Memory B cell (primary cell): ENCODE measurements at places on chromosomes 11 and 22.

DNA sequence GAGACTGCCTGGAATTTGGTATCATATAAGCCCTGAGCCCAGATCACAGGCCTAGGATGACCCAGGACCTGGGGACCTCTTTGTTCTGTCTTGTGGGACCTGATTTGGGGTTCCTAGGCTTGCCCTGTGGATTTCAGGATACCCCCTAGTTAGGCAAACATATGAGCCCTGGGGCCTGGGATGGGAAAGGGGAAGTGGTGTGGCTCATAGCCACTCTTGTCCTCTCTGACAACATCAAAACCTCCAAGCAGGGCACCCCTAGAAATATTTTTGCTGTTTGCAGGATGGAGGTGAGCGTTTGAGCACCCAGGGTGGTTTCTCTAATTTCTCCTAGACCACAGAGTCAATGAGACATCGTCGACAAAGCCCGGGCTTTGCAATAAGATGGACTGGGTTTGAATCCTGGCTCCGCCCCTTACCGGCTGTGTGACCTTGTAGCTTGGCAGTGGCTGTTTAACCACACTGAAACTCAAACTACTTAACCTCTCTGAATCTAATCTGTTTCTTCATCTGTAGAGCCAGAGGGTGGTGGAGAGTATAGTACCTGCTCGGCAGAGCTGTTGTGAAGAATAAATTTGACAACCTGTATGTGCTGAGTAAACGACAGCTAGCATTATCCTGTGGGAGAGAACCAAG lies 5.3 kb upstream of the LRRC10B start:
- no peak for DNase-seq

- no peak for DNase-seq
Measured at GRCh38 chr11:66659763-66660162, 17.9 kb downstream of the RBM4B start.

GRCh38 chr11:112520354-112520753 lies 259.7 kb upstream of the PLET1 start:
- no peak for DNase-seq

GRCh38 chr11:115188898-115189278 lies 315.3 kb downstream of the CADM1 start:
- DNase-seq = no peak

DNA sequence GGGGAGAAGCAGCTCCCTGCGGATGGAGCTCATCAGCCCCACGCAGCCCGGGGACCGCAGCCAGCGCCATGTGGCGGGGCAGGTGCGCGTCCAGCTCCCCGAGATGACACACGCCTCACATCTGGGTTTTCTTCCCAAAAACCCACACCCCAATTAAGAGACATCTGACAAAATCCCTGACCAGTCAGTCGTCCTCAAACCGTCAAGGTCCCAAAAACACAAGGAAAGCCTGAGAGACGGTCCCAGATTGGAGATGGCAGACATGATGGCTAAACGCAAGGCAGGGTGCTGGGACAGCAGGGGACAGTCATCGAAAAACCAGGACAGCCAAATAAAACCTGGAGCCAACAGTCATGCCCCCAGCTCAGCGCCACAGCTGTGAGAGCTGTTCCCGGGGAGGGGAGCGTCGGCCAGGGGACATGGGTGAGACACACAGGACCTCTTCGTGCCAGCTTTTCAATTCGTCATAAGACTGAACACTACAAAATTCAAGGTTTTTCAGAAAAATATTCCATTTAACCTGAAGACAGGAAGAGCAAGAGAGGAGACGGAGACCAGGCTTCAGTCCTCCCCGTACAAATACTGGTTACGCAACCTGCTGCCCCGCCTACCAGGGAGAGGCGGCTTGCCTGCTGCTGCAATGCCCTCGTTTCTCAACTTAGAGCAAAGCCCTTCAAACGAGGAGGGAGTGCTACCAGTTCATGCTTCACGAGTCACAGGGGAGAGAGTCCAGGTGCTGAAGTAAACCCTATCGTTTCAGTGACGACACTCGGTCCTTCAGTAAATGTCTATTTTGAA lies 10.5 kb downstream of the TOLLIP start:
- DNase-seq = no peak

GRCh38 chr11:47995360-47995769 lies 15.0 kb downstream of the PTPRJ start:
- no peak for DNase-seq

DNA sequence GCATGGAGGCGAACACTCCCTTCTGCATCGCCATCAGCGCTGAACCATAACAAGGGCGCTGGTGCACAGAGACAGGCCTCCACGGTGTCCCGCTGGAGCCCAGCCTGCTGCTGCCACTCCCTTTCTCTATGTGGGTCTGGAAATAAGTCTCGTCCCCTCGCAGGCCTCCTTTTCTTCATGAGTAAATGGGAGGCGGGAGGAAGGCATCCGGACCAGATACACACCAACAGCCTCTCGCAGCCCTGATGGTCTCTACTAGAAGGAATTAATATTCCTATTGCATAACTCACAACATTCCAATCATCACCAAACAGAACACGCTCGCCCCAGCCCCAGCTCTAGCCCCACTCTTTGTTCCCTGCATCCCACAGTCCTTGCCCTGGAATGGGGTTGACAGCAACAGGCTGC lies 14.9 kb downstream of the RASD2 start:
- DNase-seq = no peak

GRCh38 chr11:32987851-32988250 lies 27.8 kb upstream of the DEPDC7 start:
- no peak for DNase-seq

GRCh38 chr11:35539781-35540281 lies 14.4 kb upstream of the PAMR1 start:
- no peak for DNase-seq

- no peak for DNase-seq
Measured at GRCh38 chr11:1868636-1869291, 15.9 kb downstream of the LSP1 start.

DNA sequence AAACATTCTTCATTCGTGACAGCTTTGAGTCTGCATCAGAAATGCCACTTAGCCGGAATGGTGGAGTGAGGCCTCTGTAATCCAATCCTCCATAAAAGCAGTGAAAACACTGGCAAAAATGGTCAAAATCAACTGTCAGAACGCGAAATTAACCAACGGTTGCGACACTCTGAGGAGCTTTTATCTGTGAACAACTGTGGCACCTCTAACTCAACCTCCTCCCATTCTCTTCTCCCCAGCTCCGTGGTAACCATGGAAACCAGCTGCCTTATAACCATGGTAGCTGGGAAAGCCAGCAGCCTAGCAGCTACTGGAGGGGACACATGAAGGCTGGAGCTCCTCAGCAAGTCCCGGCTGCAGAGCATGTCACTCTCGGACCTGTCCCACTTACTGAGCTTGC lies 20.3 kb downstream of the AP2A2 start:
- DNase-seq = no peak

DNA sequence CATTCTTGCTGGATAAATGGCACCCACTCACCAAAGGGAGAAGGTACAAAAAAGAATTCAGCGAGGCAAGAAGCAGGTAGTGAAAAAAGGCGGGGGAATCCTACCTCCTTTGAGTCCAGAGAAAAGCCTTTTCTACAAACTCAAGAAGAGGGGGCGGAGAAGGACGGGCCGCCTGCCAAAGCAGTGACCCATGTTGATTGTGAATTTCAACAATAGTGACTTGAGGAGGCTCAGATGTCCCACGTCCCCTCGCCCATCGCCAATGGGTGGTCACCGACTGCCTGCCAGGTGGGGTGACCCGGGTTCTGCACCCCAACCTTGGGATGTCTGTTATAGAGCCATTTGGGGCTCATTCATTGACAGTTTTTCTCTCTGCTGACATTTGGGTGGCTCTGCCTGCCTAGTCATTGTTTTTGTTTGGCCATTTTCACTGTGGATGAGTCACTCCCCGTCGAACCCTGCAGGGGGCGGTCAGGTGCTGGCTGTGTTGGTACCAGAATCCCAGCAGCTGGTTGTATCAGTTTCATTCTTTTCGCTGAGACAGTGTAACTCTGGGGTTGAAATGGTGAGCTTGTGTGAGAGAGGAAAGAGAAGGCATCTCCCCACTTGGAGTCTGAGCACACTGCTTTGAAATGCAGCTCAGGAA lies 163.4 kb upstream of the NCAM1 start:
- DNase-seq = no peak

GRCh38 chr11:79330651-79331050 lies 110.2 kb downstream of the TENM4 start:
- no peak for DNase-seq

DNA sequence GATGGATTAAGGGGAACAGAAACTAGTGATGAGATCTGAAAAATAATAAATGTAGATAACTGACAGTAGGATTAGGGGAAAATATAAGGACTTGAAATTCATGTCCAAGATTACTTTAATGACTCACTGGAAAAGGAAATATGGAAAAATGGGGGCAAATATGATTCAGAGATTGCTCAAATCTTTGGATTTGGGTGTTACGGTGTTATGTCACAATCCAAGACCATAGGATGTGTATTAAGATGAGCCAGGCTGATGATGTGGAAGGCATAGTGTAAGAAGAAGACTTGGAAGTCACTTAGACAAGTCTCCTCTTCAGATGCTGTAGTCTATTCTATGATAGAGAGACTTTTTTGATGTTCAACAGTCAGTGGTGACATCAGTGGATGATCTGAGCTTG lies 323.7 kb downstream of the LUZP2 start:
- no peak for DNase-seq

DNA sequence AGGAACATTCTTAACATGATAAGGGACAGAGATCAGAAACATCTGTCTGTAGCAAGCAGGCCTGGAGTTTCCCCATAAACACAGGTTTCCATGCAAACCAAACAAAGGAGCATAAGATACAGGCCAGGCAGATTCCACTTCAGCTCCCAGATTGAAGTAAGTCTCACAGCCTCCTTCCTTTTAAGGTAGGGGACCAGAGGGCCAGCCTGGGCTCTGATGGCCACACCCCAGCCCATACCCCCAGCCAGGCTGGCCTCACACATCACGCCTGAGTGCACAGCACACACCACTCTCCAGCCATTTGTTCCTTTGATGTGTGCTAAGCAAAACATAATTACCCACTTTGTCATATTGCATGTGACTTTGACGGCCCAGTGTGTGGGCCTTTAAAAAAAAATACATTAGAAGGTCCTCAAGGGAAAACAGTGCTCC lies 518.7 kb downstream of the NTM start:
- no peak for DNase-seq

- no peak for DNase-seq
Measured at GRCh38 chr11:110366291-110366690, 63.5 kb upstream of the FDX1 start.

GRCh38 chr11:1920128-1920908 lies 815 bp downstream of the TNNT3 start:
- DNase-seq = no peak

GRCh38 chr11:123221584-123221983 lies 26.5 kb upstream of the CLMP start:
- DNase-seq = no peak

DNA sequence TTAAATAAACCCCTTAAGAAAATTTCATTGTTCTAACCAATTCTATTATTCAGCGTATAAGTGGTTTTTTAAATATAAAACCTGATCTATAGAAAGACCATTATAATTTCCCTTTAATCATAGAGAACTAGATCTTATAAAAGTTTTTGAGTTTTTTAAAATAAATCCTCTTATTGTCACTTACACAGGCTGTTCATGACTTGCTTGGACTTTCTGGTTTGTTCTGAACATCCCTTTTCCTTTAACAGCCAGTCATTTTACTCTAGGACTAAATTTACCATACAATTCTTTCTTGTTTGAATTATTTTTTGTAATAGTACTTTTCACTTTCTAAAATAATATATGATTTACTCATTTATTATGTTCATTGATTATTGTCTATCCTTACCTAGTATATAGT lies 4.7 kb downstream of the NXPE2 start:
- DNase-seq = no peak

GRCh38 chr11:75891947-75892739 lies 77.1 kb downstream of the UVRAG start:
- DNase-seq = no peak

- no peak for DNase-seq
Measured at GRCh38 chr11:86068138-86068871, 579 bp downstream of the PICALM start.

- no peak for DNase-seq
Measured at GRCh38 chr11:84660257-84660977, 966.7 kb downstream of the DLG2 start.

DNA sequence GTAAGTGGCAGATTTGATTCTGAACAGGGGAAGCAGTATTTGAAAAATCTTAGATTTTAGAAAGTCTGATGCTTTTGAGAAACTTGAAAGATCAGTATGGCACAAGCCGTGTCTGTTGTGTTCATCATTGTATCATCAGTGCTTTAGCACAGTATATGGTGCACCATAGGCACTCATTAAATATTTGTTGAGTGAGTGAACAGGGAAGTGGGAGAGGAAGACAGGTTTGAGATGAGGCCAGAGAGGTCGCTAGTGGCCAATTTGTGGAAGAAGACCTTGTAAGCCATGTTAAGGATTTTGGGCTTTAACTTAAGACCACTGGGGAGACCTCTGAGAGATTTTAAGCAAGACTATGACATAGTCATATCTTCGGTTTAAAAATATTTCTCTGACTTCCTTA lies 12.9 kb downstream of the CHEK1 start:
- DNase-seq = no peak

GRCh38 chr22:17164392-17165024 lies 5.4 kb upstream of the HDHD5 start:
- DNase-seq = no peak

GRCh38 chr11:57311109-57311936 lies 13.4 kb downstream of the TNKS1BP1 start:
- no peak for DNase-seq

- no peak for DNase-seq
Measured at GRCh38 chr11:32586576-32587190, 3.1 kb downstream of the EIF3M start.

- no peak for DNase-seq
Measured at GRCh38 chr11:120518356-120518755, 6.8 kb downstream of the GRIK4 start.

DNA sequence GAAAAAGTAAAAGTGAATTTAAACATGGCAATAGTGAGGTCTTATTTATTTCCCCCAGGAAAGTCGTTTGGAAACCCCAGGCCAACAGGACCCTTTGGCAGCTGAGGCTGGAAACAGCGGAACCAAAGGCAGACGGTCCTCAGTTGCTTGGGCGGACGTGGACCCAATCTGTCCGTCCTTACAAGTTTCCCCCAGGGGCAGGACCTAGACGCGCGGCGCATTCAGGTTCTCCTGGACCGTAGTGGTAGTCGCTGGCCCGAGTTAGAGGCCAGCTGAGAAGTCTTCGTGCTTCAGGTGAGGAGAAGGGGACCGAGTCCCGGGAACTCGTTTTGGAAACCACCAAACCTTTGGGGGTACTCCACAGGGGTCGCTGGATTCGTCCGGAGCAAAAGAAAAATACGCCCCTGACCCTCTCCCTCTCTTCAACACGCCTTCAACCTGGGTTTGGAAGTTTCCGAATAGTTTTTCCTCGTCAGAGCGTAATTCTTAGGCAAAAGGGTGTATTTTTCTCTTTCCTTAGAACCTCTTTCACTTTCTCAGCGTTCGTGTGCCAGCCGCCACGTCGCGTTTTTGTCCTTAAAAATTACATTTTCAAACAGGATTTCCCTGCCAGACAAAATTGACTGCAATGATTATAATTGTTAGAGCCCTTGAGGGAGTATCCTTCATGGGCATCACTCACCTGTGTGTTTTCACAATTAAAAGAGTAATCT lies 2.1 kb downstream of the METTL15 start:
- DNase-seq = peak; percentile 59

- no peak for DNase-seq
Measured at GRCh38 chr11:85385111-85385510, 242.0 kb downstream of the DLG2 start.
